ENCODE measurements at places on chromosomes 1 and 21.

DNA sequence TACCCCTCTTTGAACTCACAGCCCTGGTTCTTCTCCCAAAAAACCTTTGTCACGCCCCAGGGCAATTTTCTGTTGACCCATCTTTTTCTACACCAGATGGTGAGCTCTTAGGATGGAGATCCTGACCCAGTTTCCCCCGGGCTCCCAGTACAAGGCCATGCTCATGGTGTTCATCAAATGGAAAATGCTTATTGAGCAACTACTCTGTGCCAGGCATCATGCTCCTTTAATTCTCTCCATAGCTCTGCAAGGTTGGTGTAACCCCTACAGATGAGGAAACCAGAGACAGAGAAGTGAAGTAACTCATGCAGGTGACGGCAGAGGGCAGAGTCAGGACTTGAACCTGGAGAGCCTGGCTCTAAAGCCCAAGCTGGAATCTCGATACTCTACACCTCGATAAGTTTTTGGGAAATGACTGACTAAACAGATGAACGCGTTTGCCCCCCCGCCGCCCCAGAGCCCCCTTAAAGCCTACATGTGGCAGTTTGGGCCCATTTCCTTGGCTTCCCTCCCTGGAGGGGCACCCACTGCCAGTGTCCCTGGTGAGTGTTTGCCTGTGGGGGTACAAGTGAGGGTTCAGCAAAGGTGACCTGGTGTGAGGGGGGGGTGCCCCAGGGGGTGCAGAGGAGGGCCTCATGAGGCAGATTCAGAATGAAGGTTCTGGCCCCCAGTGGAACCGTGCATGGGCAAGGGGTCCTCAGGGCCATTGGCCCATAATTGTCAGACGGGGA is 30.2 kb upstream of the RUNX3 start:
- no peak for DNase-seq

GRCh38 chr1:109807822-109808680 is 44.3 kb upstream of the EPS8L3 start:
- no peak for DNase-seq

DNA sequence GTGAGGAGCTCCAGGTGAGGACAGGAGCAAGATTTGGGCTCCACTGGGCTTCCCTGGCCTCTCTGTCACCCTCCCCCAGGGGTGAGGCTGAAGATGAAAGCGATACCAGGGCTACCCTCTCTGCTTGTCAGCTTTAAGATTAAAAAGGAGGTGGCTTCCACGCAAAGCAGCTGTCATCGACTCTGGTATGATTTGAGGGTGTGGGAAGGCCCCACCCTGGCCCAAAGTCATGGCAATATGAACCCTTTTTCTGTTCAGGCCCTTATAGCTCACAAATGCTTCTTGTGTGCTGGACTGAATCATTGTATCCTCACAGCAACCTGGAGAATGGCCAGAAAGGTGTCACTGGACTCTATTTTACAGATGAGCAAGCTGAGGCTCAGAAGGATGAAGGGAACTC is 41.6 kb downstream of the NUAK2 start:
- no peak for DNase-seq

DNA sequence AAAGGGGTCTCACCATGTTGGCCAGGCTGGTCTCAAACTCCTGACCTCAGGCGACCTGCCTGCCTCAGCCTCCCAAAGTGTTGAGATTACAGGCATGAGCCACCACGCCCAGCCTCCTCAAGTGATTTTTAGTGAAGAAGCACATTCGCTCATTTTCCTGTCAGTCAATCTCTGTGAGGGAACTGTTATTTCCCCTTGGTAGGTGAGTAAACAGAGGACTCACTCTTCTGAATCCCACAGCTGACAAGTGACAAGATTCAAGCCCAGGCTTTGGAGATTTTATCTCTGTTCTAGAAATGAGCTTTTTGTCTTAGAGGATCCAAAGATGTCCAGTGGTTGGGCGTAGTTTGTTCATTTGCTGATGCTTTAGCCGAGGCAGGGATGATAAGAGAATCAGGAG is 43.9 kb upstream of the TACSTD2 start:
- no peak for DNase-seq

DNA sequence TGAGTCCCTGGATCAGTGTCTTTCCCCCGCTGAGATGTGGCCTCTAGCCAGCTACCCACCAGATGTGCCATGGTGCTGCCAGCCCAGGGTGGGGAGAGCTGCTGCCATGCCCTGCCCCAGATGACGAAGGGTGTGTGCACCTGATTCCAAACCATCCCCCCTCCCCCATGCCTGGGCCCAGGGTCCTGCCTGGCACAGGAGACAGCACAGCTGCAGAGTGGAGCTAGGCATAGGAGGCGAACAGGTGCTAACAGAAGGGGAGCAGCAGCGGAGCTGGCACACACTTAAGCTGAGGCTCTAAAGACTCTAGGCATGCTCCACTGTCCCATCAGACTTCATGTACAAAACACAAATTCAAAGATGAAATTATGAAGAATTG is 9.0 kb upstream of the LDLRAP1 start:
- no peak for DNase-seq

DNA sequence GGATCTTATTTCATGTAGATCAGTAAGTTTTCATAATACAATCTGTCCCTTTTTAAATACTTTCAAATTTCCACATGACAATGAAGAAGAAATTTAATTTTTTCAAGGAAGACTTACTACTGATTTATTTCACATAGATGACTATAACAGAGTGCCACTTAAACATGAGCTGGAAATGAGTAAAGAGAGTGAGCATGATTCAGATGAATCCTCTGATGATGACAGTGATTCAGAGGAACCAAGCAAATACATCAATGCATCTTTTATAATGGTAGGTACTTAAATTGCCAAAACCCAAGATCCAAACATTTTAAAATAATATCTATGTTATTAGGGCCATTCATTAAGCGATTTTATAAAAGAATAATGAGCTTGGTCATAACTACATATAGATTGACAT is 110.4 kb downstream of the PTPRC start:
- no peak for DNase-seq

DNA sequence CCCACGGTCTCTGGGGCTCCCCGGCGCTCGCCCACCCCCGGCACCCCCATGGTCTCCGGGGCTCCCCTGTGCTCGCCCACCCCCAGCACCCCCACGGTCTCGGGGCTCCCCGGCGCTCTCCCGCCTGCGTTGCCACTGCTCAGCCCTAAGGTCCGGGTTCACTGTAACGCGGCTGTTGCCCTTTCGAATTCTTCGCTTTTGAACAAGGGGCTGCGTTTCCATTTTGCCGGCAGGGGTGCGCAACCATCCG is 5.2 kb upstream of the FTCD start:
- DNase-seq = no peak

- DNase-seq = no peak
These were observed 70.5 kb upstream of the DMRTA2 start for GRCh38 chr1:50493710-50494109.

DNA sequence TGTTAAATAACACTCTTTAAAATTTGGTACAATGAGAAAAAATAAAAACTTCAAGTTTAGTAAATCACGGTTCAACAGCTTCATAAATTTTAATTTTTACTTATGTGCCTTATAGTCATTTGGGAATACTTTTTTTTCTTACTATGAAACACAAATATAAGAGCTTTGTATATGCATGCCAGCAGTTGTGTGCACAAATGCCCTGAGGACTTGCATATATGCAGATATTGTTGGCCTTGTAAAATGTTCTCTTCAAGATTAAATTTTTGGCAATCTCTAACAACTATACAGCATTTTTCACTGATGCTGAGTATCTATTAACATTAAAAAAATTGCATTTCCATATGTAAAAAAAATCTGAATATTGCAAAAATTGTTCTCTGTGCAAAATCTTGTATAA is 458.7 kb upstream of the BRINP3 start:
- DNase-seq = no peak

DNA sequence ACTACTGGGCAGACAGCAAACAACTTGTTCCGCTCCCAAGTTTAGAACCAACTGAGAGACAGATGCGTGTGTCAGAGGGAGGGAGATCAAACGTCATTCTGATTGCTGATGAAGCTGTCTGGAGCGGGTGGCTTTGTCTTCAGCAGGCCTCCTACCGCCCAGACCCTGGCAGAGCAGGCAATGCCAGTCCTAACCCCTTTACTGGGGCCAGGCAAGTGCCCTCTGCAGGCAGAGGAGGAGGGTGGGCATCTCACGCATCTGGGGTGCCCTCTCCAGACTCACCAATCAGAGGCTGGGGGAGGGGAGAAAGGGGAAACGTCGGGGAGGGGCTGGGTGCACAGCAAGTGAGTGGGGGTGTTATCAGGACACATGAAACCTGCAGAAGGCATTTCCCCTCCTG is 126.6 kb downstream of the ACTL8 start:
- no peak for DNase-seq

DNA sequence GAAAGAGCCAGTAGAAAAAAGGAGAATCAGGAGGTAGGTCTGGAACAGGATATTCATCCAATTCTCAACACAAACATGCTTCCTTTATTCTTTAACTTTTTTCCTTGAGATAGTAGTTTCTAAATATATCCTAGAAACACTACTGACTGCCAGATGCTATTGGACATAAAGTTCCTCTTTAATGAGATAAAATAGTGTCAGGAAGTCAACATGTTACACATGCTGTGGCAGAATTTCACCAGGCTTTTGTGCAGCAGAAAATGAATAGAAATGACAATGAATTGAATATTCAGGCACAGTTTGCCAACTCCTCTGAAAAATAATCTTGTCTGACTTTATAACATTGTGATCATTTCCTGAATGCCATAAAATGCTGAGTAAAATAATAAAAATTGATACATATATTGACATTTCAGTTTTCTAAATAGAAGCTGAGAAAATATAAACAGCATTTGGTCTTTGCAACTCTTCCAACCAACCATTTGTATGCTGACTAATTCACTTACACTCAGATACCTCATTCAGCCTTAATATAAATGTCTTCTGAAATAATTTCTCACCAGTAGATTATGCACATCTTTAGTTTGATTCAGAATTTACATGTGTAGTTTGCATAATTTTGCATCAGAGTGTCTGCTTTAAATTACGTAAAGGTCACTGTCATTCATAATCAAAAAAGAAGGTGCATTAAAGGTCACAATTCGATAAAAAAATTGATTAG is 486.1 kb upstream of the ADGRL2 start:
- no peak for DNase-seq

GRCh38 chr1:212179394-212180076 is 105.7 kb upstream of the PPP2R5A start:
- peak; percentile 94 for DNase-seq

DNA sequence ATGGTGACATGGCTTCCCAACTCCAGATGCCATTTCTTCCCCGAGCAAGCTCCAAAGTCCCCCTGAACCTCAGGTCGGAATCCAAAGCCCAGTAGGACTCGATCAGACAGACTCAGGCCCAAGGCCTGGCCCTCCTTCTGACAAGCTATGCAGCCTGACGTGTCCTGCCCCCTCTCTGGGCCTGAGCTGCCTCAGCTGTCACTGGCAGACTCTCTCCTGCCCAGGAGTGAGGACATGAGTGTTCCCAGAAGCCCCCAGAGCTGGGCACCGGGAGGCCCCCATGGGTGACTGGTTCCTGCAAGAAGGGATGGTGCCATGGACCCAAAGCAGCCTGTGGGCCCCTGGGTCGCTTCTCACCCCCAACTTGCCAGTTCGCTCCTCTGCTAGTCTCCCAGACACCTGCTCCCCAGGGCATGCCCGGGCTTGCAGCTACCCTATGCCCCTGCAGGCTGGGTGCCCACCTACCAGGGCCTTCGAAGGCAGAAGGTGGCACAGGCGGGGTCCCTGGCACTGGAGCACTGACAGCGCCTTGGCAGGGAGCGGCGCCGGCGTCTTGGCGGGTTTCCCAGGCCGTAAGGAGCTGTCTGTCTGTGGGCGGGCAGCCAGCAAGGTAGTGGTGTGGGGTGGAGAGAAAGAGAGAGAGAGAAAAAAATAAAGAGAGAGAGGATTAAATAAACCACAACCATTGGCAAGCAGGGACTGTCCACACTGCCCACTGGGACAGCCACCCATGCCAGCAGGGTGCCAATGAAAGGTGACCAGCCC is 2.3 kb downstream of the EDN2 start:
- DNase-seq = peak; percentile 60

- DNase-seq = no peak
These were observed 5.4 kb downstream of the PAX7 start for GRCh38 chr1:18635891-18636595.

GRCh38 chr1:40313958-40314720 is 2.9 kb downstream of the COL9A2 start:
- no peak for DNase-seq

DNA sequence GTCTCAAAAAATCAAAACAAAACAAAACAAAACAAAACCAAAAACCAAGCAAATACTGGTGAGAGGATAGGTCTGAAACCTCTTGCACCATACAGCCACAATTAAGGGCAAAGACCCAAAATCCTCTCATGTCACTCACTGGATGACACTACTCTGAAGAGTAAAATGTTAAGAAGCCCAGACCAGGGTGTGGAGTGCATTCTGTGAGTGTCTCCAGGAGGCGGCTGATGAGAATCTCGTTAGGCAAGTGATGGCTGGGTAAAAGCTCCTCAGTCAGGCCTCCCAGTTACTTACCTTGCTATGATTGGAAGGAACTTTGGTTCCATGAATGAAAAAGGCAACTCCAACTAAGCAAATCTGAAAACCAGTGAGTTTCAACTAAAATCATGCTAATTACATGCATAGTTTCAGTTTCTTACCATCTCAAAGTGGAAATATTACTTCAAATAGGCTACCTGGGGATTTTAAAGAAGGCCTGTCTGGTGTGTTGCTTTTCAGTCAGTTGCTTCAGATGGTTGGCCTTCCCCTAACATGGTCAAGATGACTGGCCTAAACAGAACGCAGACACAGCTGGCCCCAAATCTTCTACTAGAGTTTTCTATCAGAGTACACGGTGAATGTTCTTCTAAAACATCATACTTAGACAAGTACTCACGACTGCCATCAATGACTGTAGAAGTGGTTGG is 95.1 kb downstream of the KIAA0319L start:
- DNase-seq = no peak

- DNase-seq = no peak
These were observed 203.7 kb upstream of the RUNX1 start for GRCh38 chr21:35252831-35253230.

DNA sequence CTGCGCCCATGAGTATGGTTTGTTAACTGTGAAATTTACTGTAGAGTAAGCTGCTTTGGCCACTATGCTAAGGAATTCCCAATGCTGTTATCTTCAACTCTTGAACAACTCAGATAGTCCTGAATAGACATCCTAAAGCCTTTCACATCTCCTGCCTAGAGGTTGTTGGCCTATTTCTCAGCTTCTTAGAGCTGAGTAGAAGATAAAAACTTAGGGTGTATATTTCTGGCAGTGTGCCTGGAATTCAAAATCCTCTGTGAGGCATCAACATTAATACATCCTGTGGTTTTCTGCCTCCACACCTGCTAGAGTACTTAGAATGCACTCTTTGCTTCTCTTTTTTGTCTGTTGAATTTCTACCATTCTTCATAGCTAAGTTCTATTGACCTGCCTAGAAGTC is 45.8 kb upstream of the RC3H1 start:
- DNase-seq = peak; percentile 89

DNA sequence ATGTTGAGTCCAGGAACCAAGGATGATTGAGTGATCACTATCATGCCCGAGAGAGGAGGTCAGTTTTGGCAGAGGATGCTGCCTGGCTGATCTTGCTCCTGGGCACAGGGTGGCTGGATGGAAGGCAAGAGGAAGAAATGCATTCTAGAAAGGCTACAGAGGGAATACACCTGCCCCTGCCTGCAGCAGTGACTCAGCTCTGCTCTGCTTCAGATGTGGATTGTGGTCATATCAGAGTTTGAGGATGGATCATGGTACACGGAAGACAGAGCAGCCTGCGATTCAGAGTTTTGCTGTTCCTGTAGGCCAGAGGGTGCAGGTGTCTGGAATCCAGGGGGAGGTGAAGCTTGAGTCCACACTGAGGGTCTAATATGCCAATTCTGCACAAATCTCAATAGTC is 37.2 kb downstream of the PCP4 start:
- no peak for DNase-seq
